ENCODE measurements at places on chromosomes 5 and 9.

DNA sequence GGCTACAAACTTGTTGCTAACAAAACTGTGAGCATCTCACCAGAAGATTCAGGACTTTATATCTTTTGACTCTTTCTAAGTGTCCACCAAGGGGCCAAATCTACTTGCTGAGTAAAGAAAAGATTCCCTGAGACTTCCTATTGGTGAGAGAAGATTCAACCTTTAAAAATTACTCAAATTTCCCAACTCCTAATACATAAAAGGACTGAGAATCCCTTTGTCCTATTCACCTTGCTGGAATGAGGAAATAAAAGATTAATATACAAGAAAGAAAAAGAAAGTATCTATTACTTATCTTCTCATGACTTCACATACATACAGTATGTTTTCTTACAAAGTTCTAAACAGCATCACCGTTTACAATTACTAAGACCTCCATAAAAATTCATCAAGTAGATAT is 47.9 kb upstream of the MYOT start:
- DNase-seq = no peak

- DNase-seq = no peak
These were observed 51.6 kb downstream of the ADAM19 start for GRCh38 chr5:157523976-157524375.

DNA sequence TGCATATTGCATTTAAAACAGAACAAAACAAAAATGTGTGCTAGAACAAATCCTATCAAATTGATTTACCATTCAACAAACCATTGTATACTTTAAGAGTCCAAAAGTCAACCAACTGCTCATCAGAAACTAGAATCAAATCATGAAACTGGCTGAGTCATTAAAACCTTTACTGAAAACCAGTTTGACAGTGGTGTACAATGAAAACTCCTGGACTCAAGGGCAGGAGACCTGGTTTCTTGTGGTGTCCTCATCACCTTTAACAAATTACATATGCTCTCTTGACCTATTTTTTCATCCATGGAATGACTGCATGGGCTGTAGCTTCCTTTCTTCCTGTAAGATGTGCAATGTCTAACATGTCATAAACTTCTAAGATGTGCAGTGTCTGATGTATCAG is 315.3 kb upstream of the SLC30A5 start:
- DNase-seq = no peak

- DNase-seq = no peak
These were observed 14.4 kb downstream of the HNRNPK start for GRCh38 chr9:83965350-83966208.

GRCh38 chr5:91434348-91434747 is 51.2 kb upstream of the ARRDC3 start:
- DNase-seq = no peak

DNA sequence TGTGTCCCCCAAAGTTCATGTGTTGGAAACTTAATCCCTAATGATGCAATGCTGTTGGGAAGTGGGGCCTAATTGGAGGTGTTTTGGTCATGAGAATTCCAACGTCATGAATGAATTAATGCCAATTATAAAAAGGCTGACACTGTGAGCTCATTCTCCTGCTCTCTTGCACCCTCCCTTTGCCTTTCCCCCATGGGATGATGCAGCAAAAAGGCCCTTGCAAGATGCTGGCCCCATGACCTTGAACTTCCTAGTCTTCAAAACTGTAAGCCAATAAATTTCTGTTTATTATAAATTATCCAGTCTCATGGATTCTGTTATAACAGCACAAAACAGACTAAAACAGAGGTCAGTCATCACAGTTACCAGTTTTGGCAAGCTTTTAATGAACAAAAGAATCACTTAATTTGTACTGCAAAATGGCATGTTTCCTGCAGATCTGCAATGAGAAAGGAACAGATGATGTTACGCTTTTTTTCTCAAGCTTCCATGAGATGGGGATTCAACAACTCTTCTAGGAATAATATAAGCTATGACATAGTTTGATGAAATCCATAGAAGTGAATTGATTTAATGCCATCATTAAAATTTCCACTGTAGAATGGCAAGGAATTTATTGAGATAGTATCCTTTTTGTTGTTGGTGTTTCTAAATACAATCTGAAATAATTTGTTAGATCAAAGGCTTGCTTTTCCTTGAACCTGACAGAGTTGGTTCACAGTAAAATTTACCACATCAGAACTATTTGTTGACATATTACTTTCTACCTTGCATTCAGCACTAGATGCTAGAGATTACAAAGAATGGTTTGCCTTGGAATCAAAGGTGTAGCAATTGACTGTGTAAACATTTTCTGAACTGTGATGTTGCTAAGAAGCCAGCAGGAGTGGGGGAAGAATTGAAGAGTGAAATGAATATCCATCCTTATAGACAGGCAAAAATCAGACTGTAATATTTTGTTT is 29.3 kb upstream of the RFK start:
- no peak for DNase-seq

GRCh38 chr5:38105801-38106200 is 152.6 kb upstream of the EGFLAM start:
- no peak for DNase-seq

DNA sequence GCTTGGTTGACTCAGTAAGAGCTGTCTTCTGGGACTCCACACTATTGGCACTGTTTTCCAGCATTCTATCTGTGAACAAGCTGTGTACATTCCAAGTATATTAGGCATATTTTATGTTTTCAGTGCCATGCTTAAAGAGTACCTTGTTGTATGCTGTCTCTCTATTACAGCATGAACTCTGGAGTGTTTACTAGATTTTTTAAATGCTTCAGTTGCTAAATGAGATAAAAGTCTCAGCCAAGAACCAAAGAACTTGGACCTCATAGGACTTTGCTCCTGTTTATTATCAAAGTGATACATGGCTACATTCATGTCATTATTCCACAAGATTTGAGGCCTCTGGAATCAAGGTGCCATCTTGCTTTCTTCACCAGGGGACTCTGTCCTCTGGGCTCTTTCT is 167.2 kb downstream of the C9orf152 start:
- no peak for DNase-seq

DNA sequence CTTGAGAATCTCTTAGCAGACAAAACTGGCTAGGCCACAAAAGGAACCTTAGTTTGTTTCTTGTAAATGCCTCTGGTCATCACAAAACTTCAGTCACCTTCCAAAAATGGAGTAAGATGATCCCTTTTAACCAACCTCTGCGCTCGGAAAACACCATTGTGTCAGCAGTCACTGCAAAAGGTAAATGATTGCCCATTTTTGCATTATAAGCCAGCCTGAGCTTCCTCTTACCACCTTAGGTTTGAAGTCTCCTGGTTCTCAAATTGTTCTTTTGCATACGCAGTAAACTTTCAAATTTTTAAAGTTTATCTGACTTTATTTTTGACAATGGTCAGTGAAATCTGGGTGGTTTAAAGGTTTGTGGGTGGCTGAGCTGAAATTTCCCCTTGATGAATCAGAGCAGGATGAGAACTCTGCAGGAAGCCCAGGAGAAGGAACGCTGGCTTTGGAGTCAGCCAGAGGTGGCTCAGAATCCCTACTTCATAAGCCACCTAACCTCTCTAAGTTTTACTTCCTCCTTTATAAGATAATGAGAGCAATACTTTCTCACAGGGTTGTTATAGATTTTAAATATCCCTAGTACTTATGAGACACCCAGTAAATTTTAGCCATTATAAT is 131.4 kb downstream of the MED10 start:
- DNase-seq = no peak

DNA sequence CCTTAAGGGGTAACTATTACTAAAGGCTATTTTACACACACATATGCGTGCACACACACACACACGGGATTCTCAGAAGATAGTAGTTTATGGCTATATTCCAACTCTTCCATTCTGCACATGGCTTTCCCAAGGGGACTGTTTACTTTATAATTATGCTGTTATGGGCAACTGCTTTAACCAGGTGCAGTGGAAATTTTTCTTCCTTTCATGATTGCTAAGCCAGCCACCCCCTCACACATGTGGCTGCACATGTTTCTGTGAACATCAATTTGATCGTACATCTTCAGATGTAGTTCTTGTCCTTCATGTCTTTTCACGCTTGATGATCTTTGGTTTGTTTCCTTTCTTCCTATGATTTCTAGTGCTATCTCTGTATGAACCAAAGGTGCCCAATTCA is 37.0 kb downstream of the MRPS30 start:
- DNase-seq = no peak

DNA sequence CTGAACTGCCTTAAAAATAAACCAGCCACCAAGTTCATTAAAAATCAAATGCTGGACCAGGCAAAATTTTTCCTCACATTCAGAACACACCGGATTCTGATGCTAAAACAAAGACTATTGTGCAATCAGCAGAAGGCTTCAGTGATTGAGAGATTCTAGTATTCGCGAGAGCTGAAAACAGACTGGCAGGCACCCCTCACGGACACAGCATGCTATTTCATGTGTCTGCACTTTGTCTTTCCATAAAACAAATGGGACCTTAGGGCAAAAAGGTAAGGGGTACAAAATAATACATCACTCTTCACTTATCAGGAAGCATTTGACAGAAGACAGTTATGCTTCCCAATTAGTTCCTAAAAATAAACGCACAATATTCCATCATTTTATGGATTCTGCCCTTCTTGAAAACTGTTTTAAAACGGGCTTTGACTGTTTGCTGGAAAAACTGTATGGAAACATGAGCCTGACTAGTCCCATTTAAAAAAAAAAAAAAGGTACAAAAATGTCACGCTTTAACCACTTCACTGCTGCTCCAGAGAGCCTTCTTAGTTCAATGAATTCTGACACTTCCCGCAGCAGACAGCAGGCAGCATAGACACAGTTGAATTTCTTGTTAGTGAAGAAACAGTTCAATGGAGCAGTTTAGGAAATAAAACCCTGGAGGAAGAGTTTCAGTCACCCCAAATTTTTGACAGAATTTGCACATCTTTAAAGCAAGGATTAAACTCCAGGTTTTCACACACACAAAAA is 99.2 kb downstream of the MED27 start:
- no peak for DNase-seq

GRCh38 chr9:120922404-120923195 is 4.0 kb downstream of the TRAF1 start:
- no peak for DNase-seq

- DNase-seq = no peak
These were observed 47.1 kb upstream of the COL15A1 start for GRCh38 chr9:98896632-98897031.

DNA sequence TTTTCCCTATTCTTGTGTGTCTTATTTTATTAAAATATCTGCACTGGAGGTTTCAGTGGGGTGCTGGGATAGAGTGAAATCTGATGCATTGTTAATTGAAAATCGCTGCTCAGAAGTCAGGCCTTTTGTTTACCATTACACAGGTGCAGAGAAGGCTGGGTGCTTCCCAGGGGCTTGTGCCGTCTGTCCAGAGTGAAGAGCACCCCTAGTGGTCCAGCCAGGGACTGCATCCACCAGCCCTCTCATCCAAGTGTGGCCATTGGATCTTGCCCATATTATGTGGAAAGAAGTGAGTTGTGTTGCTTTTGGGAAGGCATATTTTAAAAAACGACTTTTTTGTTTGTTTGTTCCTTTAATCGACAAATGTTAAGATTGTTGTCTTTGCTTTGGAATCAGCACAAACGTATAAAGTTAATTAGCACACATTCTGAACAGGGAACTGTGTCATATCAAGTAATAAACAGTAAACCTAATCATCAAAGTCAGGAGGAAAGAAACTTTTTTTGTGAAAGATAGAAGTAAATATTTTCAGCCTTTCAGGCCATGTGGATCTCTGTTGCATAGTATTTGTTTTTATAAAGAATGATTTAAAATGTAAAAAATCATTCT is 315.6 kb downstream of the MTRR start:
- DNase-seq = peak; percentile 29

DNA sequence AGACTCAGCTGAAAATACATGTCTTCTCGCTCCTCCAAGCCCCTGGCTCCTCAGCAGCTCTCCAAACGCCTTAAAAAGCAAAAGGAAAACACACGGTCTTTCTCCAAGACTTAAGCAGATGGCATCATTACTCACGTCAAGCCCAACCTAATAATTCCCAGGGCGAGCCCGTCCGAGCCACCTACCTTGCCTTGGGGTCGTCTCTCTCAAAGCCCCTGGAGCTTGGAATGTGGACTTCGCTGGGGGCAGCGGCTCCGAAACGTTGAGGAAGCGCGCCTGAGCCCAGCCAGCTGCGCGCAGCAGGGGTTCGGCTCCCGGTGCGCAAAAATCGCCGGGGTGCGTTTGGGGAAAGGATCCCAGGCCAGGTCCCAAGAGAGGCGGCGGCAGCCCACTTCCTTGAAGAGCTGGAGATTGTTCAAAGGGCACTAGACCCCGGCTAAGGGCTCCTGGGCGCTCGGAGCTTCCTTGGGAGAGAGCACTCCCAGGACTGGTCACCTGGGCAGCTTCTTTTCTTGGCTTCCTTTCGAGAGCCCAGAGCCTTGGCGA is 395 bp downstream of the DRD1 start:
- no peak for DNase-seq

DNA sequence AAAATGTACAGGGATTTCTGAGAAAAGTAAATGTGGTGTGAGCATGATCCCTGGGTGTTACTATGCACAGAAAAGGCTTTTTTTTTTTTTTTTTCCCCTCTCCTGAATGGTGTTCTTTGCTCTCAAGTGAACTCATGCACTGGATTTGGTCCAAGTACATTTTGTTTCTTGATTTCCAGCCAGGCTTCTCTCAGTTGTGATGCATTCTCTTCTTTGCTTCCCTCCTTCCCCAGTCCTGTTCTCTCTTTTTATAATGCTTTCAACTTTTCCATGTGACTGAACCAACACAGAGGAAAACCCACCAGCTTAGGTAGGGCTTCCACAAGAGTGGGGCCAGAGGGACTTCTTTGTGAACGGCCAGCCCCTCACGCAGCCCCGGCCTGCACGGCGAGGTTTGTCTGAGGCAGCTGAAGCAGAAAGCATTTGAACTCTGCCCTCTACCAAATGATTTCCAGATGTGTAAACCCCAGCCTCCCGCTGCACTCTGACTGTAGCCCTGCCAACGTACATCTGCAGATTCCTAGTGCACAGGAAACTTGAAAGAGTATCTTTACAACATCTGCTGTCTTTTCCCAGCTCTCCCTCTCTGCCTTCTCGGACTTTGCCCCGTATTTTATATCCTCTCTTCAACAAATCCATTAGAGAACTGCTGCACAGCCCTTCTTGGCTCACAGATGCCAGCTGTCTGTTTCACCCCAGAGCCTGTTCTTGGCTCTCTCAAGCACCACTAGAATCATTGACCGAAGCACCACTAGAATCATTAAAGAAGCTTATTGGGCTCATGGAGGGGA is 71.8 kb upstream of the CD180 start:
- no peak for DNase-seq

DNA sequence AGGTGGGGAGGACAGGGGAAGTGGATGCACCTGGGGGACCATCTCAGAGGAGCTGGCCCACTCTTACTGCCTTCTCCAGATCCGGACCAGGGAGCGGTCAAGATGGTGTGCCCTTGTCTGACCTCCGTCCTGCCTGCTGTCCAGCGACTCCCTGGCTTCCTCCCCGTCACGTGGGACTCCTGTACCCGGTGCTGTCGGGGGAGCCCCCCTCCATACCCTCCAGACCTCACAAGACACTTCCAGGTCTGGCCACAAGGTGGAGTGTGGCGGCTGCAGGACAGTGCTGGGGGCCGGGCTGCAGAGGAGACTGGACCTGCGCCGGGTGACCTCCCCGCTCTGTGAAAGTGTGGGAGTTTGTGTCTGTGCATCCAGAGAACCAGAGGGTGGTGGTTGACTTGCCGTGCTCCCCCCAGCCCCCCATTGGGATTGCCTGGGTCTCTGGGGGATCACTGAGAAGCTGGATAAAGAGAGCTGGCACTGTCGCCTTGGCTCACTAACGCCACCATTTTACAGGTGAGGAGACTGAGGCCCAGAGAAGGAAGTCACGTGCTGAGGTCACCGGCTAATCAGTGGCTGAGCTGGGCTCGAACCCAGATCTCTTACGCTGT is 1.9 kb upstream of the CRB2 start:
- peak; percentile 62 for DNase-seq
